HCT116 (cell line): ENCODE measurements at places on chromosomes 5 and 9.

DNA sequence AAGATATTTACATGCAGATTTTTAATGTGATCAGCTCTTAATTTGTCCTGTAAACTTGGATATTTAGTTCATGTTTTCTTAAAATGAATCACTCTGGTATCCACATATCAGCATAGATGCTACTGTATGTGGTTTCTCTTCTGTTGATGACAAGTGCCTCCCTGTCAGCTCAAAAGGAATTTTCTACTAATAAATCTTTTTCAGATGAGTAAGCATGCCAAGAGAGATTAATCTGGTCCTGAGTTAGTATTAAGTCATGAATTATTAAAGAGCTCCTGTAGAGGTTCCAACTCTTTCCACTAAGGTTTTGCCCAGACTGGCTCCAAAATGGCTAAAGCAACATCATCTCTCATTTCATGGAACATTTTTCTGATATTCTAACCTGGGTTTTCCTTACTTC lies 129.2 kb downstream of the GOLPH3 start:
- DNase-seq = no peak

GRCh38 chr9:28329323-28329722 lies 756.0 kb upstream of the C9orf72 start:
- no peak for DNase-seq

GRCh38 chr9:4661165-4661564 lies 929 bp upstream of the PLPP6 start:
- no peak for DNase-seq

- DNase-seq = no peak
These were observed 74.8 kb upstream of the TGFBR1 start for GRCh38 chr9:99030092-99030511.

GRCh38 chr5:120794121-120794520 lies 330.0 kb downstream of the PRR16 start:
- no peak for DNase-seq

GRCh38 chr5:179212870-179213269 lies 132.4 kb downstream of the ADAMTS2 start:
- DNase-seq = no peak
